ENCODE measurements at places on chromosomes 4 and X.

- no peak for DNase-seq
These were observed 161.3 kb upstream of the USP38 start for GRCh38 chr4:143023239-143023918.

DNA sequence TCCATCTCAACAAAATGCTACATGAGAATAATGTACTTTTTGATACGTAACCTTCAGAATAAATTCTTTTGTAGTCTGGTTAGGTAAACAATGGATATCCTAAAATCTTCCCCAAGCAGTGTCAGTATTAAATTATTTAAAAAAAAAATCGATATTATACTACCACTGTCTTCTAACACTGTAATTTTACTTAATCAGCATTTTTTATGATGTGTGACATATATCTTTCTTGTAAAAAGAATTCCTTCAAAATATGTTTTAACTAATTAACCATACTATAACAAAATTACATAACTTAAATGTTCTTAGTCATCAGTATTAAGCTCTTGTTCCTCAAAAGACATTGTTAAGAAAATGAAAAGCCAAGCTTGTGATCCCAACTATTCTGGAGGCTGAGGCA lies 12.5 kb downstream of the OTUD4 start:
- no peak for DNase-seq

DNA sequence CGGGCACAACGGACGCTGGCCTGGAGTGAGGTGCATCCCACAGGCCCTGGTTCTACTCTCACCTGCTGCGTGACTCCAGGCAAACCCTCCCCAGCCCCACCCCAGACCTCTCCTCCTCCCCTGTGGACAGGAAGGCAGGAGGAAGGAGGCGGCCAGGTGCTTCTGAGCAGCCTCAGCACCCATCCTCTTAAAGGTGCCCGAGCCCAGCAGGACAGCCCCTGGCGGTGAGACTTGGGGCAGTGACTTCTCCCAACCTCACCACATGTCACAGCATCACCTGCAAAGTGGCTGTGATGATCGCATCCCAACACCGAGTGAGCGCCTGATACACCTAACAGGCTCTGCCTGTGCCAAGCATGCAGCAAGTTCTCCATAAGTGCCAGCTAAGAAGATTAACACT lies 17.1 kb upstream of the MAN2B2 start:
- DNase-seq: no peak

DNA sequence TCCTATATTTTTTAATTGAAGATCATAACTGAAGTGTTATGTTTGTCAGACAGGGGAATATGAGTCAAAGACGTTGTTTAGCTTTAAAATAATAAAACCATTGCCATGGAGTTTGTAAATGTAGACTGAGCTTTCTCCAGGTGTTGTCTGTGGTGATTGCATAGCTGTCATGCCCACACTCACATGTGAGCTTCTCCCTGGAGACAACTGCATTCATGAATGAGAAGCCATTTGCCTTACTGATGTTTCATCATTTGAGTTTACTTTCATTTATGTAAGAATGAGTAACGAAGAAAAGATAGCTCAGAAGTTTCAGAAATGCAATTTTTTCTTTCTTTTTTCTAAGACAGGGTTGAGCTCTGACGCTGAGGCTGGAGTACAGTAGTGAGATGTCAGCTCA lies 339.1 kb downstream of the GALNTL6 start:
- DNase-seq: no peak

GRCh38 chrX:133859860-133860259 lies 125.5 kb downstream of the GPC3 start:
- DNase-seq: no peak

DNA sequence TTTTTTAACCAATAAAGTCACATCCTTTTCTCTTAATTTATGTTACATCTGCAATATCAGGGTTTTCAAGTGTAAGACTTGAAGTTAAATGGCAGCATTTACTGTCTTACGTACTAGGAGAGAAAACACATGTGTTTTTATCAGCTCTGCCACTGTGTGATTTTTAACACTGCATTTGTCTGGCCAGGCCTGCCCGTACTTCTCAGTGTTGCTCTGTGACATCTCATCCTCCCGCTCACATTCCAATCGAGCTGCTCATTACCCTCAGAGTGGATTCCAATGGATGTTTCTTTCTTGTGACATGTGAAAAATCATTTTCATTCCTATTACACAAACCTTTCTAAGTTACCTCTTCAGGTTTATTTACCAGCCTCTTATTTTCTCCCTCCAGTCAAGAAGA lies 420.3 kb downstream of the FAT4 start:
- no peak for DNase-seq

- DNase-seq: no peak
These were observed 867.6 kb downstream of the FAT4 start for GRCh38 chr4:126182336-126182735.

- no peak for DNase-seq
These were observed 44.7 kb downstream of the ANXA3 start for GRCh38 chr4:78596111-78596742.

GRCh38 chrX:108271397-108271787 lies 166.8 kb downstream of the COL4A6 start:
- DNase-seq: no peak

DNA sequence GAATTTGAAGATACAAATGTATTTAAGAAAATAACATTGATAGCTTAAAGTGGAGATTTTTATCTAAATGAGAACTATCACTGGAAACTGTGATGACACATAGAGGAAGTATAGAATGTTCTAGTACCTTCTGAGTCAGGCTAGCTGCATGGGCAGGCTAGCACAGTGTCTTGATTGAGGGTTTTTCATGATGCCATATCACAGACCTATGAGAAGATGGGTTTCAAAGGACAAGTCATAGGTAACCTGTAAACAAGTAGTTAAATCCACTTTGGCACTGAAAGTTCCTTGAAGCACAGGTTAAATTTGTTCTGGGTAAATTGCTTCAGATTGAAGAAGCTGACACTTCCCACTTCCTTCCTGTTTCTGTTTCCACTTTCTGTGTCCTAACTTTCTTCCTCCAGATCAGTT lies 48.2 kb upstream of the CDKN2AIP start:
- DNase-seq: no peak

DNA sequence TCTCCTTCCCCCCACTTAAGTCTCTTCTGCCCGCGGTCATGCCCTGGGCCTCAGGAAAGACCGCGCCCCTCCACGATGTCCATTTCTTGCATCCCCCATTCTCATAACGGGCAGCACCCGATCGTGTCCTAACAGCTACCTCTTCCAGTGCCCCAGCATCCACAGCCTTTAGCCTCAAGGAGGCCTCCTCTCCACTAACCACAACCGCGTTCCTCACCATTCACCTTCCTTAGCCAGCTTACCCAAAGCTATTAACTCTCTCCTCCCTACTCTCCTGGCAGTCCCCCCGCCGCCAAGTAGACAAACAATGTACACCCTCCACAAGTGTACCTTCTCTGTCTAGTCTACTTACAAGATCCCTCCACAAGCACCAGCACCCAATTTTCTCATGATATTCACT lies 58.6 kb upstream of the PAGE5 start:
- DNase-seq: no peak

DNA sequence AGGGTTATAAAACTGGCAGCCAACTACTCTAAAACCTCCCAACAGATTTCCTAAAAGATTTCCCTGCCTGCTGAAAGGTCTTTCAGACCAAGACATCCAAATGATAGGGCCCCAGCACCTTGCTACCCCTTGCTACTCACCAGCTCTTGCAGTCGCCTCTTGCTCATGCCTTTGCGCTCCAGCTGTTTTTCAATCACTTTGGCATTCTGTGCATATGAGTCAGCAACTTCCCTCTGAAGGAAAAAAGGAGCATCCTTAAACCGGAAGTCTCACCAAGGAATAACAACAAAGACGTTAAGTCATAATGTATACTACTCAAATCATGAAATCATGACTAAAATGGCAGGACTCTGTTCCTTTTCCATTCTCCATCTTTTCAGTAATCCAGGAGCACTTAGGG lies 24.0 kb downstream of the STEEP1 start:
- DNase-seq: no peak

GRCh38 chr4:179601671-179602070 lies 2159.4 kb upstream of the AGA start:
- no peak for DNase-seq

- DNase-seq: peak; percentile 98
These were observed at the start of the genes IDH3G and SSR4 for GRCh38 chrX:153794018-153794896. Gene IDH3G, minus strand, starts transcription at chrX:153794375. Its CDS starts 49 bp downstream, at chrX:153794326. Gene SSR4, plus strand, starts transcription at chrX:153794668. Its CDS starts 20 bp downstream, at chrX:153794688.

GRCh38 chrX:71815121-71815905 lies 52.2 kb downstream of the CXorf49B start:
- DNase-seq: no peak

DNA sequence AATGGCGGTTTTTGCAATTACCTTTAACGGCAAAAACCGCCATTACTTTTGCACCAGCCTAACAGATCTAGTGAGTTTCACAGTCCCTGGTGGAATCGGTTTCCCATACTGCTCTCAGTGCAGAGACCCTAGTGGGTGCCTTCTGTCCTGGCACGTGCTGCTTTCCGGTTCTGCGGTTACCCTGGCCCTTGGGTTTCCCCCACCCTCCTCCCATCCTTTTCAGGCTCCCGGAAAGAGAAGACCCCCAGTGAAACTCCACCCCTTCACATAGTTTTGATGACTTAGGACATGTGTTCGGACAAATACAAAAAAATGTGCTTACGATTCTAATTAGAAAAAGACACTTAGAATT lies 36.9 kb downstream of the NLGN3 start:
- no peak for DNase-seq

DNA sequence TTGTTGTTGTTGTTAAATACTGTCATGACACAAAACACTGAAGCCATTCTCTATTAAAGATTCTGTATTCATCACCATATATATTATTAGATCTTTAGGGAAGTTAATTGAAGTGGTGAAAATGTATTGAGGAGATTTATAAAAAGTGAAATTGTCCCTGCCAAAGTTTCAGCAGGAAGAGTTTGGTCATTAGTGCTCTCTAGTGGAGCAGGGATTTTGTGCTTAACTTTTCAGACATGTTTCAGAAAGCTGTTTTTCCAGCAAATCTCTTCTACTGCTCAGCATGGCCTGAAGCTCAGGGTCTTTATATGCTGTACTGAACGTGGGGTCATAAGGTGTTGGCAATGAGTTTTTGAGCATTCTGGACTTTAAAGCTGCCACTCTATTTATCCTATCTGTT lies 36.7 kb upstream of the CXXC4 start:
- DNase-seq: no peak

DNA sequence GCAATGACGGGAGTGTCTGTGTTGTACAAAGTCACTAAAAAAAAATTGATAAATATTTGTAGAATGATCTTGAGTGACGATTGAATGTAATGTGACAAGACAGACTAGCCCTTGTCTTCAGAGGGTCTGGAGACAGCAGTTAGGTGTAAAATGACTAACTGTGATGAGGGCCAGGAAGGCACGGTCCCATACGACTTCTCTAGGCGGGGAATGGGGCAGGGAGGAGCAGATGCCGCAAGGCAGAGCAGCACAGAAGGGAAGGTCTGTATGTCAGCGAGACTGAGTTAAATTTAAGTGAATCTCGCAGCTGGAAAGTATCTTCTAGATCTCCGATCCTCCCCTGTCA lies 405 bp downstream of the CENPE start:
- peak; percentile 24 for DNase-seq

GRCh38 chr4:152165146-152165545 lies 370.7 kb downstream of the FBXW7 start:
- no peak for DNase-seq

DNA sequence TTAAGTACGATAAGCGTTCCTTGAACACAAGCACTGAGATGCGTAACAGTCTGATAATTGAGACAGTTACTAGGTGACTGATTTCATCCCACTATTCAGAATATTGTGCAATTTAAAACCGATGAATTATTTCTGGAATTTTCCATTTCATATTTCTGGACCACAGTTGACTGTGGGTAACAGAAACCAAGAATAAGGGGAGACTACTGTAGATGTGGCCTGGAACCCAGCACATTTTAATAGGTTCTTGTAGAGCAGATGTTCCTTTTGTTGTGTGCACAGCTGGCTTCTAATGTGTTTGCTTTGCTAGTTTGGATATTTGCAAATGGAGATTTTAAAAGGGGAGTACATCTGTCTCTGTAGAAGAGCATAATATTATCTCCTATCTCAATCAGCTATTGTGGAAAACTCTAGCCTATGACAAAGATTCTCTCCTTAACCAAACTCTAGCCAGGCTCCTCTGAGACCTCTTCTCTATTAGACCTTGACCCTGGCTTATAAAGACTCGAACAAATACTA lies 16.4 kb downstream of the NAAA start:
- DNase-seq: no peak

DNA sequence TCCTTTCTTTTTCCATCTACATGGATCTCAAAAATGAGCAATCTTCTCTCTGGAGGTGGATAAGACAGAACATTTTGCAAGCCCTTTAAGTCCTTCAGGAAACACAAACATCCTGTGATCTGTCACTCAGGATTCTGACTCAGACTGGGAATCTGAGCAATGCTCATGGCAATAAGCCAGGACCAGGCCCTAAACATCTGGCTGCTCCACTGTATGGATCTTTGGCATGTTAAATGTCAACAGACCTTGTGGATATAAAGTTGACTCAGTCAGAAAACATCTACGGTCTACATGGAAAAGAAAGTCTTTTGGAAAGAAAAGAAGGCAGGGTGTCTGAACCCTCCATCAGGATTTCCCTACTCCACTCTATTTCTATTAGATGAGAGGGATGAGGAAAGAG lies 17.8 kb upstream of the CHIC2 start:
- DNase-seq: no peak

DNA sequence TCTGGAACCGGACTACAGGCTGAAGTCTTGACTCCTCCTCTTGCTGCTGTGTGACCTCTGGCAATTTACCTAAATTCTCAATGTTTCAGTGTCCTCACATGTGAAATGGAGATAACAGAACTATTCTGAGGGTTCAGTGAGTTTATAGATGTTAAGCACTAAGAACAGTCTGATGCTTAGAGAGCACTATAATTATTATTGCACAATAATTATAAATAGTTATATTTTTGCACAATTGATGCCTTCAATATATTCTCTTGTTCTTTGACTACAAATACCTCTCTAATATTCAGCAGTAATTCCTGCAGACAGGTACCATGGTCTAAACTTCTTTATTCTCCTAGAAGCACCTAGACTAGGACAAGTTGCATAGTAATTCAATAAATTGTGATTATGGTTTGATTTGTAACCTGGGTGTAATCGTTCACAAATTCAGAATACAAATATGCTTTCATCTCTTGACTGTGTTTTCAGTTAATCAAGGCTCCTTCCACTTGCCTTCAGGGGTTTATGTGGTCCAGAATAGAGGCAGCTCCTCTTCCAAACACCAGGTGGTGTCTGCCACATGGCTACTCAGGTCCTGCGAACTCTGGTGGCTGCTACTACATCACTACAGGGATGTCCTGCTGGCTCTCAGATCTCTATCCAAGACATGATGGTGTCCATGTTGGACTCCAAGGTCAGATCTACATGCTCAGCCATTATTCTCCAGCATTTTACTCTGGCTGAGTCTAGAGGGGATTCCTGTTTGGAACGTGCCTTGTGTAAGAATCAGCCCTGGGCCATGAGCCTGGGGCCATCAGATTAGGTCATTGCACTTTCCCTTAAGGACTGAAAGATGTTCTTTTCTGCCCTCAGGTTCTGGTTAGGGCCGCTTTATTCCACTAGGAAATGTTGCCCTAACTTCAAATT lies 103.4 kb downstream of the QRFPR start:
- DNase-seq: no peak

GRCh38 chrX:43557792-43558191 lies 98.3 kb upstream of the MAOA start:
- peak; percentile 42 for DNase-seq

GRCh38 chr4:7189475-7190277 lies 2.7 kb upstream of the SORCS2 start:
- no peak for DNase-seq

Data from GM13977 (cell line).